Activated T-helper 2 cell treated with anti-CD3 and anti-CD28 coated beads, Interferon-gamma antibody, Interleukin-2, Interleukin-4, amounts not matched to agents 10 μg/mL and 5 μg/mL and 100 μg/mL, durations not matched to agents 14 hours and 24 hours and 36 hours (primary cell): ENCODE measurements at places on chromosomes 5 and 9. TPM values are rescaled to one million over a fixed set of nuclear protein-coding genes. Genes with fewer than 3 reads are reported as not detected.
A peak's percentile ranks its signal among the peaks of the same experiment; 100 is the strongest.

DNA sequence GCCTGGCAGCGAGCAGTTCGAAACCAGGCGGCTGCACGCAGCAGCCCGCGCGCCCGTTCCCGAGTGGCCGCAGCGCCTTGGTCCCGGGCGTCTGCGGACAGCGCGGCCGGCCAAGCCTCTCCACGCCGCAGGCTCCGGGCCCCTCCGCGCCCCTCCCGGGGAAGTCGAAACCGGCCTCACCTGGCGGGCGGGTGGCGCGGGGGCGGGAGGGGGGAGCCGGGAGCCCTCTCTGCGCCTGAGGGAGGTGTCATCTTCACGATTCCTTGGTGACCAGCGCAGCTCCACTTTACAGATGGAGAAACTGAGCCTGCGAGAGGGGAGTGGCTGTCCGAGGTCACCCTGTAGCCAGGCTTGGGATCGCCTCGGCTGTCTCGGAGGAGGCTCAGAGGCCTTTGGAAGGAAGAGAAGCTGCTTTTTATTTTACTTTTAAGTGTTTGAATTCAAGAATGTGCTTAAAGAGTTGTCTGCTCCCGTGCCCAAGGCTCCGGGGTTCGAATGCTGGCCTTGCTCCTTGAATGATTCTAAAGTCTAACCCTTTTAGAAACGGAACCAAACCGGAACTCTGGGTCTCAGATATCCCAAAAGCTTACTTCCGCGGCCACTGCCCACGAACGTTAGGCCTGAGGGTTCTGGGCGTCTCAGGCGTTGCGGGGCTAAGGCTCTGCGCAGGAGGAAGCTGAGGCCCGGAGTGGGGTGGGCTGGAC lies 662 bp downstream of the SUSD3 start:
- peak overlapping the region; percentile 90 for H3K4me3 ChIP-seq
- peaks cover 9% of the 10 kb centered on the region for H3K36me3 ChIP-seq
- H3K27me3 ChIP-seq, result no peaks in the 10 kb centered on the region

GRCh38 chr5:141623611-141624010 lies 4.8 kb upstream of the DIAPH1 start:
- peak overlapping the region; percentile 11 for H3K4me3 ChIP-seq
- peaks cover 26% of the 10 kb centered on the region for H3K4me1 ChIP-seq
- H3K27me3 ChIP-seq, result no peaks in the 10 kb centered on the region
- no peak for DNase-seq

The PRR16 gene
- not detected in 2 replicates for total RNA-seq

The DUSP1 gene
- total RNA-seq, result 8.9 and 9.7 TPM in 2 replicates

The TRPM6 gene
- total RNA-seq, result 0.05 and 0.09 TPM in 2 replicates
